ENCODE measurements at places on chromosomes 3 and 15.

DNA sequence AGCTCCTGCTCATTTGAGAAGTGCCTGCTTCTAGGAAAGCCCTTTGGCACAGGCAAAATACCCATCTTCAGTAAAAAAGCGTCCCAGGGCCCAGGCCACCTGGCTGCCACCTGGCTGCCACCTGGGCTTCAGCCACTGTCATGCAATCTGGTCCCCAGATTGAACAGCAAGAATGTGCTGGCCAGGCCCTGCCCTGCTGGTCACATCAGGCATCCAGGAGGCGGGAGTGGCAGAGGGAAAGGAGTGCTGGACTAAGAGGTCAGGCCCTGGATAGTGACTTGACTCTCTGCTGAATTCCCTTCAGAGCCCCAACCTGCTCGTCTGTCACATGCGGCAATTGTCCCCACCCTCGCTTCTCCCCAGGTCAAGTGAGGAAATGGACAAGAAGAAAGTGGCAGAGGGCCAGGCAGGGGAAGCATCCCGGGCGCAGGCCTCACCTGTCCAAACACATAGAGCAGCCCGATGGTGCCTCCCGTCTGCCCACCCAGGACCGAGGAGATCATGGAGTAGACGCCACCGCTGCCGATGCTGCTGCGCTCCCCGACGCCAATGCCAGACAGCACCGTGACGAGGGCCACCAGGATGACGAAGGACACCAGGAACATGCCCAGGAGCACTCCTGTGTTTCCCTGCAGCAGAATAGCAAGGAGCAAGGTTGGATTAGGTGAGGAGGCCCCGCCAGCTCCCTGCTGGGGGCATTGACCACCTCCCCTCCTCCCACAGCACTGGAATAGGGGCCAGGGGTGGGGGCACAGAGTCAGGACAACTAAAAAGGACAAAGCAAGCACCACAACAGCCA is 25.5 kb downstream of the SLC12A8 start:
- DNase-seq, result no peak

DNA sequence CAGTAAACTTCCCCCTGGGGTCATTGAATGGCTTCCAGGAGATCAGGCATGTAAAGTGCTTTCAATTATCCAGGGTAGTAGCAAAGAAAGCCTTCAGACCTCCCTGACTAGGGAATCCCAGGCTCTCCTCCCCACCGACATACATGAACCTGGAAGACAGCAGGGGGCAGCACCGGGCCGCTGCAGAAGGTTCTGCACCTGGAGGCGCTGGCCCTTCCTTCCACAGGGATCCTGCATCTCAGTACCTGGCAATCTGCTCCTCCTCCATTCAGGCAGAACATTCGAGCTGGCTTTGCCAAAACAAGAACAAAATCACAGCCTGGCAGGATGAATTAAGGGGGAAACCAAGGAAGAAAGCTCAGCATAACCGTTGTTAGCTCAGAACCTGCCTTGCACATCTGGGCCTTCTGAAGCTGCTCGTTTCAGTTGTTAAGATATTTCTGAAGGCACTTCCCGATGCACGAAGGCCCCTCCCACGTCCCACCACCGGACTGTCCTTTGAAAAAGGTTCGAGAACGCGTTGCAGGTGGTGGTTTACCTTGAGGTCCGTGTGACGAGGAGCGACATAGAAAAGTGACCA is 237.7 kb downstream of the SLCO3A1 start:
- no peak for DNase-seq

DNA sequence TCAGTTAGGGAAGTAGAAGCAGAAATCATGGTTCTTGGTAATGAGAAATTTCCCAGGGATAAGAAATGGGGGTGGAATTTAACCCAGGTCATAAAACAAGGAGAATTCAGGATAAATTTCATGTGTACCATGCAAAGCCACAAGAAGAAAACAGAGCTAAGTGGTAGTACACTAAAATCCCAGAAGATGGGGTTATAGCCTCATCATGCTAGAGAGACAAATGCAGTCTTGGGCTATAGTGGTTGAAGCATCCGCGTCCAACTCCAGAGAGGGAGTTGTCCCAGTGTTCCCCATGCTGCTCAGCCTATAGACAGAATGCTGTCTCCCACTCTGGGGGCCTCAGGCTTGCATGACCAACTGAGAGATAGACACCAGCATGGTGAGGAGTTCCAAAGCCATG is 36.2 kb upstream of the CLRN1 start:
- no peak for DNase-seq

- DNase-seq, result no peak
Measured at GRCh38 chr3:57009367-57009766, 51.1 kb upstream of the SPATA12 start.

DNA sequence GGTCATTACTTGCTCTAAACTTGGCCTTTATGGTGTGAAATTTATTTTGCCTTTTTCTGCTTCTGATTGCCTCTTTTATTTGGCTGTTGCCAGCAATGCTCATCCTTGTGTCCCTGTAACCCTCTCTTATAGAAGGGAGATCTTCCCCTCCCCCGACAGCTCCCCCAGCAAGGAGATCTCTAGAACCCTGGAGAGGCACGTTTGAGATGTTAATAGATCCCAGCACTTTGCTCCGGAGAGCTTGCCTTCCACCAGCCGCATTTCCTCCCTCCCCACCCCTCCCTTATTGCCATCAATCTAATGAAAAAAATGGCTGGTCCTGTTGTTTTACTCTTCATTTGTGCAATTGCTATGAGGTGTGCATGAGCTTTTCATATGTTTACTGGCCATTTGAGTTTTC is 18.2 kb downstream of the TRIM71 start:
- no peak for DNase-seq

GRCh38 chr3:123457841-123458240 is 9.0 kb upstream of the ADCY5 start:
- DNase-seq, result no peak
